ENCODE measurements at places on chromosomes 13 and 19. TPM values are rescaled to one million over a fixed set of nuclear protein-coding genes. Genes with fewer than 3 reads are reported as not detected.

IRF3 gene
- total RNA-seq, result 108 TPM

FBN3 gene
- 0.02 TPM for total RNA-seq

SELENOV gene
- total RNA-seq, result not detected

STOML3 gene
- not detected for total RNA-seq

SIGLEC8 gene
- total RNA-seq, result not detected

SYCN gene
- not detected for total RNA-seq

MAB21L1 gene
- not detected for total RNA-seq

C3 gene
- 0.34 TPM for total RNA-seq

PRRG2 gene
- total RNA-seq, result 1.5 TPM

IRGC gene
- total RNA-seq, result not detected

NLRP7 gene
- total RNA-seq, result not detected

OR7D4 gene
- not detected for total RNA-seq

PEAK3 gene
- not detected for total RNA-seq

IL17D gene
- total RNA-seq, result 0.54 TPM

CYP4F12 gene
- not detected for total RNA-seq

ADGRE3 gene
- total RNA-seq, result not detected

TMPRSS9 gene
- not detected for total RNA-seq

HNRNPM gene
- 254 TPM for total RNA-seq

OXGR1 gene
- total RNA-seq, result not detected

CRX gene
- not detected for total RNA-seq

C19orf38 gene
- 1.3 TPM for total RNA-seq

MIR17HG gene
- 21.3 TPM for total RNA-seq

EHD2 gene
- total RNA-seq, result 1.4 TPM

ZNF567 gene
- total RNA-seq, result 7.6 TPM

PLPPR3 gene
- not detected for total RNA-seq

DNMT1 gene
- 372 TPM for total RNA-seq

FCER2 gene
- total RNA-seq, result 3.7 TPM

PSG3 gene
- not detected for total RNA-seq

ZNF844 gene
- 2.6 TPM for total RNA-seq

MBD3L2 gene
- total RNA-seq, result not detected

ZNF525 gene
- total RNA-seq, result 26.0 TPM

AMH gene
- 4.5 TPM for total RNA-seq

ZNF229 gene
- 1.0 TPM for total RNA-seq

MEIOSIN gene
- not detected for total RNA-seq

ATP4B gene
- total RNA-seq, result not detected

SYNE4 gene
- total RNA-seq, result 2.4 TPM

IFNL4 gene
- total RNA-seq, result not detected

LHFPL6 gene
- total RNA-seq, result 0.74 TPM

PSMC4 gene
- total RNA-seq, result 107 TPM

TTYH1 gene
- total RNA-seq, result 0.70 TPM

CD37 gene
- 137 TPM for total RNA-seq

CNN1 gene
- not detected for total RNA-seq

RUBCNL gene
- total RNA-seq, result 0.74 TPM

CCDC124 gene
- 120 TPM for total RNA-seq

ALOX5AP gene
- 40.5 TPM for total RNA-seq

HPN gene
- 0.11 TPM for total RNA-seq

RFPL4AL1 gene
- total RNA-seq, result not detected

FOXA3 gene
- 0.36 TPM for total RNA-seq

CYSLTR2 gene
- 1.1 TPM for total RNA-seq

CAMSAP3 gene
- total RNA-seq, result 0.25 TPM

CNMD gene
- not detected for total RNA-seq

LILRB3 gene
- not detected for total RNA-seq

PVR gene
- total RNA-seq, result 8.3 TPM

All from activated CD8-positive, alpha-beta T cell treated with anti-CD3 and anti-CD28 coated beads for 36 hours (primary cell).